Stimulated activated CD8-positive, alpha-beta memory T cell treated with anti-CD3 and anti-CD28 coated beads, Interleukin-4, amount 100 ng/mL, for 4 hours (primary cell): ENCODE measurements at places on chromosomes 1 and 21.

DNA sequence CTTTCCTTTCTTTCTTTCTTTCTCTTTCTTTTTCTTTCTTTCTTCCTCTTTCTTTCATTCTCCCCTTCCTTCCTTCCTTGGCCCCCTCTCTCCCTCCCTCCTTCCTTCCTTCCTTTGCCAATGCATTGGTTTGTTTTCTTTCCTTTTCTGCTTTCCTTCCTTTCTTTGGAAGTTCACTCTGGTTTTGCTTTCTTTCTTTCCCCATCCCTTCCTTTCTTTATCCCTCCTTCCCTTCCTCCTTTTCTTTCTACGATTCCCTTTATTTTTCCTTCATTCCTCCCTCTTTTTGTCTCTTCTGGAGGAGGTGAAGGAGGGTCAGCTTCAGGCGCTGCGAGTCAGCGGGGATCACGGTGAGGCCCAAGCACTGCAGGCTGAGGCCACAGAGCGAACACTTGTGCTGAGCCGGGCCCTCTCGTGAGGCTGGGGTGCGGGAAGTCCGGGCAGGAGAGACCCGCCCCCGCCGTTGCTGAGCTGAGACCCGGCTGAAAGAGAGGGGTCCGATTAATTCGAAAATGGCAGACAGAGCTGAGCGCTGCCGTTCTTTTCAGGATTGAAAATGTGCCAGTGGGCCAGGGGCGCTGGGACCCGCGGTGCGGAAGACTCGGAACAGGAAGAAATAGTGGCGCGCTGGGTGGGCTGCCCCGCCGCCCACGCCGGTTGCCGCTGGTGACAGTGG lies 1.5 kb downstream of the SIM2 start:
- DNase-seq = no peak

DNA sequence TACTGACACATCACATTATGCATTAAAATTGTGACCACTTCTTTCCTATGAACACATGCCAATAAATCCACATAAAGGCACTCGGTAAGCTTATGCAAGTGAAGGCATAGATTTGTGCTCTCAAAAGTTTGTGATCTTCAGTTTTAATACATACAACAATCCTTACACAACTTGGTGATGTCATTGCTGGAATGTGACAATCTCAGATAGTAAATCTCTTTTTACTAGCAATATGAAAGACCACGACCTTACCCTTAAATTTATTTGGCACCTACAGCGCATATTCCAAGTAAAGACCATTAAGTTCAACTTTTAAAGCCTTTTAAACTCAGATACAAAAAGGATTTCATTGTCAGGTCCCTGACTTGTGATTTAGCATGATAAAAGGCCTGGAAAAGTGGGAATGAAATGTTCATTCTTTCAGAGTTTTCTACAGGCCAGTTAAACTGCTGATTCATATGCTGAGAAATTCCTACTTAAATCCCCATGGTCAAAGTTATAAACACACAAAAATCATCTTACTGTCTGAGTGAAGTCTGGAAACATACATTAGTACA lies 157.4 kb downstream of the SIPA1L2 start:
- DNase-seq = no peak

DNA sequence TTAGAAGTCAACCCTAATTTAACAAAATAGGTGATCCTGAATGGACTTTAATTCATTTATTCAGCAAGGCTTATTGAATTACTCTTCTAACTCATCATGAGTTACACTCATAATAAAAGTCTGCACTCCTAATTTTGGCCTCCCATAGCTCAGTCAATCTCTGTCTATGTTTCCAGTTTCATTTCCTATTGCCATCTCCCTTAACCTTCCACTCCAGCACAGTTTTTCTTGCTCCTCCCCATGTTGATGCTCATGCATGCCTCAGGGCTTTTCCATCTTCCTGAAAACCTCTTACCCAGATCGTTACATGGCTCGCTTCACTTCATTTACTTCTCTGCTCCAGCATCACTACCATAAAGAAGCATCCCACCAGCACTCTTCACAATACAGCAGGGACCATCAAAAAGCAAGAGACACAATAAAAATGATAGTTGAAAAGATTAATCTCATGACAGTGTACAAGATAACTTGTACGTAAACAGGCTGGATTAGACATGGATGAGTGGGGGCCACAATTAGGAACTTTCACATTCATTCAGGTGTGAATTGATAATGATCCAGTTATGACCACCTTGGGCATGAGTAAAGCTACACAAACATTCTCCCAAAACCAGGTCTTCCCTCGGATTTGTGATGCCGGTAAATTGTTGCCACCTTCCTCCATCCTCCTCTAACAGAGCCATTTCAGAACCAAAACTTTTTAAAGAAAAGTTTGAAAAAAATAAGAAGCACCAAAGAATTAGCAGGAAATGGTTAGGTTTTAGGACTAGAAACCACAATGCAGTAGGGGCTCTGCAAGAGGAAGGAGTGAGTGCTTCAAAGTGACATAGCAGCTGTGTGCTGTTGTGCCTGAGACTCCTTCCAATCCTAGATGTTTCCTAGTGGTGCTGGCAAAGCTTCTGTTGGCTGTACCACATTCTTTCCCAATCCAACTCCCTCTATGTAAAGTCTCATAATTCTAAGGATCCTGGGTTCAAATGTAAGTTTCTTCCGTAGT lies 89.8 kb downstream of the OLFML2B start:
- DNase-seq = no peak

DNA sequence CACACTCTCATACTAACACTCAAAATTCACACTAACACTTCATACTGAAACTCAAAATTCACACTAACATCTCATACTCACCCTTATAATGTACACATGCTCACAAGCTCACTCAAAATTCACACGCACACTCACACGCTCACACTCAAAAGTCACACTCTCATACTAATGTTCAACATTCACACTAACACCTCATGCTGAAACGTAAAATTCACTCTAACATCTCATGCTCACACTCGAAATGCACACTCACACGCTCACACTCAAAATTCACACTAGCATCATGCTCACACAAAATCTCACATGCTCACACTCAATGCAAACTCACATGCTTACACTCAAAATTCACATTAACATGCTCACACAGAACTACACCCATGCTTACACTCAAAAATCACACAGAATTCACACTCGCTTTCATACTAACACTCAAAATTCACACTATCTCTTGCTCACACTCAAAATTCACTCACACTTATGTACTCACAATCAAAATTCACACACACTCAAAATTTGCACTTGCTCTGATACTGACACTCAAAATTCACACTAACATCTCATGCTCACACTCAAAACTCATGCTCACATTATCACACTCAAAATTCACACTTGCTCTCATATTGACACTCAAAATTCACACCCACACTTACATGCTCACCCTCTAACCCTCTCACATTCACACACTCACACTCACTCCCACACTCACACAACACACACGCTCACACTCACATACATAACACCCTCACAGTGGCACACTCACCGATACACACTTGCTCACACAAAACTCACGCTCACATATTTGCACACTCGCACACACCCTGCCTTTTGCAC lies 264.4 kb upstream of the VAMP3 start:
- no peak for DNase-seq

GRCh38 chr1:48718116-48718630 lies 58.5 kb downstream of the BEND5 start:
- DNase-seq = no peak

GRCh38 chr1:173868266-173869020 lies at the start of gene ZBTB37:
ZBTB37 (plus strand) TSS chr1:173868380; CDS start chr1:173870226, 1,846 bp downstream.
- peak; percentile 86 for DNase-seq

DNA sequence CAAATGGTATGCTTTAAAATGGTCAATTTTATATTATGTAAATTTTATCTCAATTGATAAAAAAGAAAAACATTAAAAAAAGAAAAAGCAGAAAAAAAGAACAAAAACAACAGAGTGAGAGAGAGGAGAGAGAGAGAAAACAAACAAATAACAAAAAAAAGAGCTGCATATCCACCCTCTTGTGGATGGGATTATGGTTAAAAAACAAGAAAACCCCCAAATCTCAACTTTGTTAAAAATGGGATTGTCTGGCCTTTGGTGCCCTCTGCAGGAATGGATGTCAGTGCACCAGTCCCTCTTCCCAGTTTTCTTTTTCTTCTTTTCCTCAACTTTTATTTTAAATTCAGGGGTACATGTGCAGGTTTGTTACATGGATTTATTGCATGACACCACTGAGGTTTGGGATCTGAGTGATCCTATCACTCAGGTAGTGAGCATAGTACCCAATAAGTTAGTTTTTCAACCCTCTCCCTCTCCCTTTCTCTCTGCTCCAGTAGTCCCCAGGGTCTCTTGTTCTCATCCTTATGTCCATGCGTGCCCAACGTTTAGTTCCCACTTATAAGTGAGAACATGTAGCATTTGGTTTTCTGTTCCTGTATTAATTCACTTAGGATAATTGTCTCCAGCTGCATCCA lies 28.1 kb downstream of the RNF187 start:
- DNase-seq = no peak

GRCh38 chr1:162605225-162605927 lies 26.9 kb upstream of the DDR2 start:
- DNase-seq = no peak

DNA sequence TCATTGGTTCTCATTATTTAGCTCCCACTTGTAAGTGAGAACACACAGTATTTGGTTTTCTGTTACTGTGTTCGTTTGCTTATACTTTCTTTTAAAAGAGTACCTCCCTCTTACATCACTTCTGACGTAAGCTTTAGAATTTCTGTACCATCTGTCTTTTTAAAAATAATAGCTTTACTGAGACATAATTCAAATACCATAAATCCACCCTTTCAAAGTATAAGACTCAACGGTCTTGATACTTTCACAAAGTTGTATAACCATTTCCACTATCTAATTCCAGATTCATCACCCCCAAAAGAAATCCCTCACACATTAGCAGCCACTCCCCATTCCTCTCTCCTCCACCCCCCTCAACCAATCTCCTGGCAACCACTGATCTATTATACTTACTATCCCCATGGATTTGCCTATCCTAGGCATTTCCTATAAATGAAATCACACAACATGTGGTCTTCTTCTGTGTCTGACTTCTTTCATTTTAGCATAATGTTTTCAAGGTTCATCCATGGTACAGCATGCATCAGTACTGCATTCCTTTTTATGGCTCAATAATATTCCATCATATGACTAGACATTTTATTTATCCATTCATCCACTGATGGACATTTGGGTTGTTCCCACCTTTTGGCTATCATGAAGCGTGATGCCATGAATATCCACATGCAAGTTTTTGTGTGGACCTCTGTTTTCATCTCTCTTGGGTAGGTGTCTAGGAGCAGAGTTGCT lies 104.7 kb downstream of the HLCS start:
- no peak for DNase-seq
